Hepatocyte (in vitro differentiated cells): ENCODE measurements at places on chromosomes 4 and X.

DNA sequence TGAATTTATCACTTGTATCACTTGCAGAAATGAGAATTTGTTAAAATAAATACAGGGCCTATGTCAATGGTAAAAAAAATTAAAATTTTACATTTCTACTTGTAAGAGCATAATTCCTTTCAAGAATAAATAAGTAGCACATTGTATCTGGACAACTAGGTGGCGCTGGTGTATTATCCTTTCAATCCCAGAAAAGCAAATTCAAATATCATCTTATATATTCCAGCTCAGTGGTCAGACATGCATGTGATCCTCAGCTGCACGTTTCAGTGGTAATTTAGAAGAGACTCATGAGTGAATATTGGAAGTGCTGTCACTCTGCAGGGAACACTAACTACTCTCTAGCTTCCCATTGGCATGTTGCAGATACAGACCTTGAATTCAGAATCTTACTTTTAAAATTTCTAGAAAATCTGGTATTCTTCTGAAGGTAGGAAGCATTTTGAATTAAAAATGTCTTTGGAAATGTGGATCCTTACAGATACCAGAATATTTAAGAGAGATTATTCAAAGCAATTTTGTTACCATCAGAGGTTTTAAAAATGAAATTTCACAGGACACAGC lies 1414.7 kb upstream of the TENM3 start:
- peak; percentile 75 for DNase-seq

GRCh38 chr4:123613586-123614344 lies 217.2 kb downstream of the SPRY1 start:
- no peak for DNase-seq

DNA sequence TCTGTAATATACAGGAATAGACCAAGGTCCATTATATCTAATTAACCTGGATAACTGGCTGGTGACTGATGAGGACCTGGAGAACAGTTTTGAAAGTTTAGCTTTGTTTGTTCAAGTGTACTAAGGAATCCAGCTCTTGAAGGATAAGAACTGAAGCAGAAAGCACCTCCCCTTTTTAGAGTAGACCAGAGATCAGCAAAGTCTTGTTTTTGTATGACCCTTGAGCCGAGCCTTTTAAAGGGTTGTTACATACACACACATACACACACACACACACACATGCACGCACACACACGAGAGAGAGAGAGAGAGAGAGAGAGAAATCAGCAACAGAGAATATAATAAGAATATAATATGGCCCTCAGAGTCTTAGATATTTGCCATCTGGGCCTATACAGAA lies 13.0 kb downstream of the MOSPD2 start:
- DNase-seq, result peak; percentile 3

DNA sequence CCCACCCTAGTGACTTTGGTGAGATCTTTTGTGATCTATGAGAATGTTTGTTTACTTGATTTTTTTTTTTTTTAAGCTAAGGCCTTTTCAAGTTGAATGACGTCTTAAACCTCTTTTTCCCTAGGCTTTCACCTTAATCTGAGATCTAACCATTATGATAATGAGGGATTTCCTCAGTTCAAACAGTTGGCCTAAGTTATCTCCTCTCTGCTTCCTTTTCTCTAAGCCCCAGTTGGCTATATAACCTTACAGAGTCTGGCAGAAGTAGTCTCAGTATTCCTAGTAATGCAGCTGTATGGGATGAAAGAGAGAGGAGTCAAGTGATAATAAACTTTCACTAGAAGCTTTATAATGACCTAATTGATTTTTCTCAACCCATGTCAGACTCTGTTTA lies 99.0 kb downstream of the STIM2 start:
- no peak for DNase-seq

- DNase-seq, result no peak
Observed at GRCh38 chrX:15903186-15903681, 48.6 kb upstream of the AP1S2 start.

- DNase-seq, result no peak
Observed at GRCh38 chr4:83011689-83012199, 1.1 kb upstream of the LIN54 start.

GRCh38 chr4:147071209-147071740 lies 125.6 kb upstream of the TTC29 start:
- DNase-seq, result no peak

DNA sequence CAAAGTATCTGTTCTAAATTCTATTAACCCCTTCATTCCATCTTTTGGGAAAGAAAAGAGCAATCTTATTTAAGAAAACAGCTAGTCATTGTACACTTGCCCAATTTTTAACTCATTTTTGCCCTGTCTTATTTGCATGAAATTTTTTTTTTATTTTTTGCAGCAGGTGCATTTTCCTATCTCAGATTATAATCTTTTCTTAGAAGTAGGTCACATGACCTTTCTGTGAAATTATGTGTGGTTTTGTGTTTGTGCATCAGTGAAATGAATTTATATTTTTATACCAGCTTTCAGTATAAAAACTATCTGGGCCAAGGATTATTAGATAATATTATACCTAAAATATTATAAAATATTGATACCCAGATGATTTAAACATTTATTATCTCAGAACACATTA lies 145.6 kb downstream of the INPP4B start:
- no peak for DNase-seq

DNA sequence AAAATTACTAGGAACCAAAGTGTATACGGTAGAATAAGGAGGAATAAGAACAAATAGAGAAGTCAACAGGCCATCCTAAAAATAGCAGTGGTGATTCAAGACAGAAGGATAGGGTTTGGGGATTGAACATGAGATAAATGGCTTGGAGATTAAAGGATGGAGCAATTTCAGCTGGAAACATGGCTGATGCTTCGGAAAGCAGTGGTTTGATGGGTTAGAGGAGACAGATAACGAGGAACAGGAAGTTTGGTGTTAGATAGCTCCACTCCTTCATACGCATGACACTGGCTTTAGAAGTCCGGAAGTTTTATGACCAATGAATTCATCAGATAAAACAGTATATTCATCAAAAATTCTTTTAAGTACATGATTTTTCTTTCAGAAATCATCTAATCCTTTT lies 70.8 kb upstream of the GALNTL6 start:
- DNase-seq, result no peak

- DNase-seq, result peak; percentile 91
Observed at GRCh38 chr4:165207431-165208220, at the start of gene KLHL2. KLHL2 (plus strand) TSS chr4:165207561; CDS start chr4:165207877, 316 bp downstream.

DNA sequence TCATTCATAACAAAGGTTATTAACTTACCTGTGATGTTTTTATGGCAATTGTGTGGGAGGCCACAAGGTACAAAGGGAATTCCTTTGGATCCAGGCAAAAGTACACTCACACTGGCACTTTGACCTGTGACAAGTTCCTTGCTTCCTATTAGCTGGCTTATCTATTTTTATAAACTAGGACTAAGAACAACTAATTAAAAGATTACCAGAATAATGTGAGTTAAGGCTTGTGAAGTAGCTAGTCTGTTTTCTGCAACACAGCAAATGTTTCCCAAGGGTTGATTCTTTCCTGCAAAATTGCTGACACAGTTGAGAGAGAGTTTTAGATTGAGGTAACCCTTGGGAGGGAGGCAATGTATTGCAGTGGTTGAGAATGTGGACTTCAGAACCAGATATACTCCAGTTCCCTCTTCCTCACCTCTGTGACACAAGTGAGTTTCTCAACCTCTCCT lies 107.9 kb downstream of the CPEB2 start:
- peak; percentile 56 for DNase-seq

DNA sequence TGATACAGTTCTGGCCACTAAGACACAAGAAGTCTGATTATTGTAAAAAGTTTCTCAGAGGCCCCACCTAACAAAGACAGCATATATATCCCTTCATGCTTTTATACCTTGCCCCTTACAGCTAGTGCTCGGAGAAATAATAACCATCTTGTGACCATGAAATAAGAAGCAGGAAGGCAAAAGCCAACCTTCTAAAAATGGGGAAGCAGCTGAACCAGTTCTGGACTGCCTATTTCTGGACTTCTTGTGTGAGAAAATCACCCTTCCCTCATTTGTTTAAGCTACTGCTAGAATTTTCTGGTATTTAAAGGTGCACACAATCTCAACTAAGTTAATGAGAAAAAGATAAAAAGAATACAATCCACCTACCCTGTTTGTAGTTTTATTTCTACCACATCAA lies 87.5 kb downstream of the CNOT6L start:
- DNase-seq, result no peak

- peak; percentile 48 for DNase-seq
Observed at GRCh38 chr4:129822701-129823100, 726.7 kb downstream of the C4orf33 start.

- no peak for DNase-seq
Observed at GRCh38 chr4:22233230-22233629, 282.6 kb downstream of the ADGRA3 start.

GRCh38 chrX:136529795-136530194 lies 2.2 kb upstream of the VGLL1 start:
- DNase-seq, result no peak

- no peak for DNase-seq
Observed at GRCh38 chr4:27011401-27011800, 150.8 kb downstream of the STIM2 start.

DNA sequence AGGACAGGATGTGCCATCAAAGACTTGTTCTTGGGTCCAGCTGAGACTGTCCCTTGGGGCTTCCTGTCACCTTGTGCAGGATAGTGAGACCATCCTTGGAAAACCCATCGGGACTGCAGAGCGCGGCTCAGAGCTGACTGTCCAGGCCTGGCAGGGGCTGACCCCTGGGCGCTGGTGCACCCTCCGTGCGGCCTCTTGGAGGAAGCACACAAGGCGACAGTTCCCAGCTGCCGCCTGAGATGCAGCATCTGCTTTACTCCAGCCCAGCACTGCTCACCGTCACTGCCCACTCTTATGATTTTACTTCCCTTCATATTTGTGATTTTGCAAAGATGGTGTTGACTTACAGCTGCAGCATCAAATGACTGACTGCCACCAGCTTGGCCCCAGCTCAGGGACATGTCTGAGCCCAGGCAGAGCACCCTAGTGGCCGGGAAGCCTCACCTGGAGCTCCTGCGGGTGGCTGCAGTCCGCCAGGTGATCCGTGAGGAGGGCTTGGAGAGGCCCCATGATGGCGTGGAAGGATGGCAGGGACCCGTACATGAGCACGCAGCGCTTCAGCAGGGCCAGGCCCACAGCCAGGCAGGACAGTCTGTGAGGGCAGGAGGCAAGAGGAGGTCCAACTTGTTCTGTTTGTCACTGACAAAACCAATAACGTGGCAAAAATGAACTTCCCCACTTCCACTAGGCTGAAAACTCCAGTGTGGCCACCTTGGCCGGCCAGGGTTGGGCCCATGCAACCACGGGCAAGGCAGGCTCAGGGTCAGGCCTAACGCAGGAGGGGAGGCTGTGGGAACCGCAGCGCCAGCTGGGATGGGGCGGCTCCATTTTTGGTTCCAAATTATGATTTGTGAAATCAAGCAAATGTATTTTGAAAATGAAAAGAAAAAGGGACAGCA lies 21.8 kb downstream of the NOP14 start:
- DNase-seq, result peak; percentile 5

DNA sequence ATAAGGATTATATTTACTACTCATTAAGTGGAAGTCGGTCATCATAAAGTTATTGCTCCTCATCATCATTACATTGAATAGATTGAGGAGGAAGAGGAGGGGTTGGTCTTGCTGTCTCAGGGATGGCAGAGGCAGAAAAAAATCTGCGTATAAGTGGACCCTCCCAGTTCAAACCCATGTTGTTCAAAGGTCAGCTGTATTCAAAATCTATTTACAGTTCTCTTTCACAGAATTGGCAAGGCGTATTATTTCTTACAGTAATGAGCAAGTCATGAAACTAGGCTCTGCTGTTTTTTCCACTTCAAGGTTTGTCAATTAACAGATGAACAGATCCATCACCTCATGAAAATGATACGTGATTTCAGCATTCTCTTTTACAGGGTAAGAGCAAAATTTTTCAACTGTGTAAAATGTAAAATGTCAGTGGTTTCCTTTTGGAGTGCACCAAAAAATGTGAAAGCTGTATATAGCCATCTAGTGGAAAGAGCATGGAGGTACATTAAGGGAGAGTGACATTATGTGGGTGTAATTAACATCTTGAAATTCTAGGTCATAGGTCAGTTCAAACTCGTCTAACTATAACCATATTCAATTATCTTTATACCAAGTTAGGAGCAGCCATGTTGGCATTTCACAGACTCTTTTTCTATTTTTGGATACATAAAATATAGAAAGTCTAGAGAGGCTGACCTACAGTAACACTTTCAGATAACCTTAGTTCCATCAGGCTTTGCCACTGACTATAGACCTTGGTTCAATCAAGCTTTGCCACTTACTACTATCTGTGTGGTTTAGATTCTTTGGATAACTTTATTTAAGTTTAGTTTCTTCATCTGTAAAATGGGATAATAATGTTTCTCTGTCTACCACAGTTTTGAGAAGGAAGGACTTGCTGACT lies 30.1 kb downstream of the NEIL3 start:
- DNase-seq, result peak; percentile 34

DNA sequence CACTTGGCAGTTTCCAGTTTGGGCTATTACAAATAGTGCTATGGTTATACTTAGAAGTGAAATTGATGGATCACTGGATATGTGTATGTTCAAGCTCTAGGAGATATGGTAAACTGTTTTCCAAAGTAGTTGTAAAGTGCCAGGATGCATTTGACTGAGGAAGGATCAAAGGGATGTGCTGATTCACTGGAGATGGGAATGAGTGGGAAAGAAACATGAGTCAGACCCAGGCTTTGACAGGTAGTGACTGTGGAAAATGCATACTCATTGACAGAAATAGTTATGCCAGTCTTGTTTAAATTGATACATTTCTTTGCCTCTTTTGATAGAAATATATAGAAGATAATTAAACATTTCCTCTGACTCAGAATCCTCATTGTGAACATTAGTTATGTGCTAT lies 77.9 kb downstream of the CEP135 start:
- no peak for DNase-seq

DNA sequence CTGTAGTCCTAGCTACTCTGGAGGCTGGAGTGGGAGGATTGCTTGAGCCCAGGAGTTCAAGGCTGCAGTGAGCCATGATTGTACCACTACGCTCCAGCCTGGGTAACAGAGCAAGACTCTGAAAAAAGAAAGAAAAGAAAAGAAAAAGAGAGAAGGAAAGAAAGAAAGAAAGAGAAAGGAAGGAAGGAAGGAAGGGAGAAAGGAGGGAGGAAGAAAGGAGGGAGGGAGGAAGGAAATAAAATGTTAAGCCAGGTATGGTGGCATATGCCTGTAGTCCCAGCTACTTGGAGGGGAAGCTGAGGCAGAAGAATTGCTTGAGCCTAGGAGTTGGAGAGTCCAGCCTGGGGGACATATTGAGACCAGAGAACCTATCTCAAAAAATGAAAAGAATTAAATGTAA lies 12.0 kb downstream of the STAP1 start:
- DNase-seq, result no peak

- DNase-seq, result no peak
Observed at GRCh38 chr4:71009086-71009485, 15.6 kb downstream of the DCK start.

- DNase-seq, result no peak
Observed at GRCh38 chr4:125016892-125017299, 297.9 kb upstream of the FAT4 start.

- peak; percentile 66 for DNase-seq
Observed at GRCh38 chrX:34918856-34919255, 23.7 kb upstream of the FAM47B start.

GRCh38 chrX:55742649-55743048 lies 25.1 kb downstream of the RRAGB start:
- DNase-seq, result no peak
